ENCODE measurements at places on chromosomes 6 and 20. TPM values are rescaled to one million over a fixed set of nuclear protein-coding genes. Genes with fewer than 3 reads are reported as not detected.

DNA sequence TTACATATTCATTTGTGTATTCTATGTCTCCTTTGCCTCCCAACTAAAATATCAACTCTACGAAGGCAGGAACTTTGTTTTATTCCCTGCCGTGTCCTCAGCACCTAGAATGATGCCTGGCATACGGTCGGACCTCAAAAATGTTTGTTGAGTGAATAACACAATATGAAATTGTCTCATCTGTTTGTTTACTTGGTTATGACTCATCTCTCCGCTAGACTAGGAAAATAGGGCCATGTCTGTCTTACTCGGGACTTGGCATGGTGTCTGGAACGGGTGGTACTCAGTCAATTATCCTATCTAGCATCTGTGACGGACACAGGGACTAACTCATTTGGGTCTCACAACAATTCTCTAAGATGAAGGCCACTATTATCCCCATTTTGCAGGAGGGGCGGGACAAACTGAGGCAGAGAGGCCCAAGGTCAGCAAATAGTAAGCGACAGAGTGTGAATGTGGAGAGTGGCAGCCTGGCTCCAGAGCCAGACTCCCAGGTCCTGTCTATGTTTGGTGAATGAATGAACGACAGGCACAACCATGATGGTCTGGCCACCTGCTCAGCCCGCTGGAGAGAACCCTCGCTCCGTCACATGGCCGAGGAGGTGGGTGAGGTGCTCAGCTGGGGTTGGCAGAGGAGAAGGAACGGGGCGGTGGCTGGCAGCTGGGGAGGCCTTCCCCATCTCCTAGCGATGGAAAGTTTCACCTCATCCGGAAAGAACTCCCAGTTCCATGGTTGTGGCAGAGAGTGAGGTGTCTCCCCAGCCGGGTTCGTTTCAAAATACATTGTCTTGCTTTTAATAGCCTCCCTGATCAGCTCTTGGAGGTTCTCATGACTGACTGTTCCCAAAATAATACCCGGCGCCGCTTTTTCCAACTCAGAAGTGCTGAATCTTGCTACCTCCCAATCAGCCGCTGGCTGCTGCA lies 27.6 kb upstream of the NFATC2 start:
- H3K36me3 ChIP-seq, result no peaks in the 10 kb centered on the region
- no peak overlapping the region for H3K27ac ChIP-seq
- DNase-seq, result no peak
- H3K27me3 ChIP-seq, result peaks cover 2% of the 10 kb centered on the region
- H3K4me1 ChIP-seq, result no peaks in the 10 kb centered on the region

The FIG4 gene
- total RNA-seq, result 9.2 TPM

The EPHA7 gene
- 12.1 TPM for total RNA-seq

DNA sequence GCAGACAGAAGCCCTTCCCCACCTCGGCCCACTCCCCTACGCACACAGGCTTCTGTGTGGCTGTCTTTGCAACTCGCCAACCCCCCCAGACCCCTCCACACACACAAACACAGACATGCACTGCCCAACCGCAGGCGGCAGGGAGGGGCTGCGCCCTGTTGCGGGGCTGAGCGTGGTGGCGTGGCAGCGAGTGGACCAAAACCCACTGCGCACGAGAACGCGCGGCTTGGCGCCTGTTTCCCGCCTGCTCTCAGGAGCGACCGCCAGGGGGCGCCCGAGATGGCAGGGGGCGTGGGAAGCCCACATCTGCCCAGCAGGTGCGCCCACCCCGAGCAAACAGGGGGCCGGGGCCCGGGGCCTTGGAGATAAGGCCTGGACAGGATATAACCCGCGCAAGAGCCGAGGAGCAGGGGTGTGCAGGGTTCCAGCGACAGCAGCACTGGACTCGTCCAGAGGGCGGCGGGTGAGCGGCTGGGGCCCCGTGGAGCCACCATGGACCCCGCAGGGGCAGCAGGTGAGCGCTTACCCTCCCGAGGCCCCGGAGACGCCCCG lies at the start of gene RBPJL:
TSS of gene RBPJL (plus strand) at position 410 of the 552 bp plus-strand sequence. CDS start at position 493, 83 bp downstream.
- H3K4me3 ChIP-seq, result no peak within 1 kb of the TSS
- peaks cover 3% of the 10 kb centered on the region for H3K36me3 ChIP-seq
- peak; percentile 67 for DNase-seq
- H3K4me1 ChIP-seq, result peaks cover 4% of the 10 kb centered on the region
- peaks cover 10% of the 10 kb centered on the region for H3K27me3 ChIP-seq

DNA sequence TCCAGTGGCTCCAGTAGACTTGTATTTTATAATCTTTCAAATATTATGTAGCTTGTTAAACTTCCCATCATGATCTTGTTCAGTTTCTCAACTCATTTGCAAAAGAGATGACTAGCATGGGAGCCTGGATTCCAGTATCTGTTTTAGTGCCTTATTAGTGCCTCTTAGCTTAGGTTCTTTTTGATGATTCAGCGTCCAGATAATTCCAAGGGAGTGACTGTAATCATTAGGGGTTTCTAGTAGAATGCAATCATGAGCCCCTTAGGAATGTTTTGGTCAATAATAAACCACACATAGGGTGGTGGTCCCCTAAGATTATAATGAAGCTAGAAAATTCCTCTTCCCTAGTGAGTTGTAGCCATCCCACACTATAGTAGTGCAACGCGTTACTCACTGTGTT lies 7.0 kb downstream of the CD2AP start:
- H3K4me3 ChIP-seq, result no peak overlapping the region
- peak overlapping the region; percentile 68 for H3K27ac ChIP-seq
- peaks cover 35% of the 10 kb centered on the region for H3K4me1 ChIP-seq

The FAM229B gene
- total RNA-seq, result 20.9 TPM

- peak; percentile 11 for DNase-seq
- no peak overlapping the region for H3K4me3 ChIP-seq
- no peak overlapping the region for H3K27ac ChIP-seq
- H3K27me3 ChIP-seq, result peaks cover 2% of the 10 kb centered on the region
- no peaks in the 10 kb centered on the region for H3K36me3 ChIP-seq
These were observed 662.8 kb downstream of the TBC1D32 start for GRCh38 chr6:120671519-120671918.

- no peak overlapping the region for H3K4me3 ChIP-seq
- peaks cover 3% of the 10 kb centered on the region for H3K27me3 ChIP-seq
- DNase-seq, result no peak
- peaks cover 17% of the 10 kb centered on the region for H3K36me3 ChIP-seq
These were observed 49.1 kb downstream of the IRAK1BP1 start for GRCh38 chr6:78916411-78916810.

- no peak for DNase-seq
- H3K27me3 ChIP-seq, result no peaks in the 10 kb centered on the region
- H3K36me3 ChIP-seq, result peaks cover 4% of the 10 kb centered on the region
- no peaks in the 10 kb centered on the region for H3K4me1 ChIP-seq
- no peak overlapping the region for H3K27ac ChIP-seq
- no peak overlapping the region for H3K4me3 ChIP-seq
These were observed 25.6 kb upstream of the MBOAT1 start for GRCh38 chr6:20237677-20238460.

DNA sequence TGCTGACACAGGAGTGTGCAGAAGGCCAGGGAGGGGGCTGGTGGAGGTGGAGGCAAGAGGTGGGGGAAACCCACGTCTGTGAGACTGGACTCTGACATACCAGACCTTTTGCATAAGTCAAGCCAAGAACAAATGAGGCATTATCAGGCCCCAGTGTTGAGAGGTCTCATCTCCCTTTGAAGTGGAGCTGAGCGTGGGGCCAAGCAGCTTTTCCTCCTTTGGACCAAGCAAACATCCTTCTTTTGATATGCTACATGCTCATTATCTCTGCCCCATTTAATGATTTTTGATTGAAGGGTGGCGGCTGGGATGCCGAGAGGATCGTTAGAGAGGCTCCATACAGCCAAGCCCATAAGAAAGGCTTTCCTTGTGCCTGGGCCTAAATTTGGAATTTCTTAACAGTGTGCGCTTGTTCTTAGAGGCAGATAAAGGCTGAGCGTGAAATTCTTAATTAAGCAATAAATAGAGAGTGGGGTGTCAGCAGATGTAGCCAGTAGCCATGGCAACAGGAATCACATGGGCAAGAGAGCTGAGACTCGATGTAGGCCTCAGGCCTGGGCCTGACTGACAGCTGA lies 244.5 kb downstream of the PKHD1 start:
- DNase-seq, result no peak
- H3K27me3 ChIP-seq, result peaks cover 3% of the 10 kb centered on the region
- H3K4me1 ChIP-seq, result peaks cover 44% of the 10 kb centered on the region
- H3K27ac ChIP-seq, result no peak overlapping the region
- no peak overlapping the region for H3K4me3 ChIP-seq

The EYS gene
- total RNA-seq, result not detected

The MTFR2 gene
- 1.4 TPM for total RNA-seq

The RIPPLY2 gene
- not detected for total RNA-seq

DNA sequence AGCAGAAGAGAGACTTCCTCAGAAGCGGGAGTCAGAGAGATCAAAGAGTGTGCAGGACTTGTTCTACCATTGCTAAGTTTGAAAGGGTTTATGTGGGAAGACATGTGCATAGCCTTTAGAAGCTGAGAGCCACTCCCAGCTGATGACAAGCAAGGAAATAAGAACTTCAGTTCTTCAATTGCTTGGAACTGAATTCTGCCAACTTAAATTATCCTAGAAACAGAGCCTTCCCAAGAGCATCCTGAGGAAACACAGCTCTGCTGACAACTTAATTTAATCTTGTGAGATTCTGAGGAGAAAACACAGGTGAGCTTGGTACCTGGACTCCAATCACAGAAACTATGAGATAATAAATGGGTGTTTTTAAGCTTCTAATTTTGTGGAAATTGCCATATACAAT lies 150.6 kb upstream of the OGFRL1 start:
- H3K36me3 ChIP-seq, result no peaks in the 10 kb centered on the region
- H3K27ac ChIP-seq, result no peak overlapping the region
- H3K4me3 ChIP-seq, result no peak overlapping the region
- no peaks in the 10 kb centered on the region for H3K4me1 ChIP-seq

DNA sequence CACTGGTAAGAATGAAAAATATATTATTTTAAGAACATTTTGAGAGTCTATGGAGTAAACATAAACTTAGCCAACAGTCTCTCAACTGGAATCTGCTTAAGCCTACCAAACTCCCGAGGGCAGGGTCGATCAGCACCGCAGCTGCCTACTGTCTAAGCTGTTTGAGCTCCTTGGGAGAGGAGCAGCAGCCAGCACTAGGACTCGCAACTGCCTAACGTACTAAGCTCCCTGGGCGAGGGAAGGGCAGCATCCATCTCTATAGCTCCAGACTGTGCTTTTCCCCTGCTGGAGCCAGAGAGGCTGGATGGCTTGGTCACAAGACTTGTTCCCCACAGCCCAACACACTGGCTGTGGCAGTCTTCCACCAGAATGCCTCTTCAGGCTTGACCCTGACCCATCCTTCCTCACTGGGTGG lies 96.4 kb downstream of the MOXD1 start:
- DNase-seq, result no peak
- no peaks in the 10 kb centered on the region for H3K36me3 ChIP-seq
- H3K27ac ChIP-seq, result no peak overlapping the region

GRCh38 chr6:3451498-3451897 lies 5.4 kb downstream of the SLC22A23 start:
- no peak for DNase-seq
- H3K27ac ChIP-seq, result no peak overlapping the region
- peaks cover 12% of the 10 kb centered on the region for H3K36me3 ChIP-seq
- H3K4me1 ChIP-seq, result peaks cover 32% of the 10 kb centered on the region

The NINL gene
- 95.5 TPM for total RNA-seq

The ESR1 gene
- total RNA-seq, result 0.05 TPM

The SEMG1 gene
- not detected for total RNA-seq

DNA sequence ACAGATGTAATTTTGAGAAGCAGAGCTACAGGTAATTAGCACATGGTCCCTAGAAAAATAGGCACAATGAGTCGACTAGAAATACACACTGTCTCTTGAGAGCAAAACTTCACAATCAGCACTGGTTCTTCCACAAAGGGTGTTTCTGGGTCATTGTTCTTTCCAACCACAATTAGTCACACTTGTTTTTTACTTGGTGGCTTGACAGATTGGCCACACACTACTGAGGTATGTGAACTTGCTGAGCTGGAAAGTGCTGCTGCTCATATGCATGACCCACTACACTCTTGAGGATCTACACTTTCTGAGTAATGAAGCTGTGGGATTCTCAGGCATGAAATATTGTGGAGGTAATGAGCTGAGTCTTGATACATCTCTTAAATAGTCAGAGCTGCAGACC lies 347.7 kb downstream of the BCKDHB start:
- peaks cover 3% of the 10 kb centered on the region for H3K4me1 ChIP-seq
- no peaks in the 10 kb centered on the region for H3K27me3 ChIP-seq
- no peak overlapping the region for H3K4me3 ChIP-seq
- no peaks in the 10 kb centered on the region for H3K36me3 ChIP-seq
- no peak for DNase-seq
- no peak overlapping the region for H3K27ac ChIP-seq

The CRISP2 gene
- total RNA-seq, result not detected

The SLC9A8 gene
- 10.5 TPM for total RNA-seq

The SLC29A1 gene
- 142 TPM for total RNA-seq

GRCh38 chr6:31042806-31043205 lies 32.5 kb downstream of the MUC22 start:
- H3K27ac ChIP-seq, result no peak overlapping the region
- no peaks in the 10 kb centered on the region for H3K36me3 ChIP-seq
- H3K4me1 ChIP-seq, result no peaks in the 10 kb centered on the region
- H3K4me3 ChIP-seq, result no peak overlapping the region
- DNase-seq, result peak; percentile 52
- peaks cover 5% of the 10 kb centered on the region for H3K27me3 ChIP-seq

- H3K27me3 ChIP-seq, result peaks cover 2% of the 10 kb centered on the region
- H3K27ac ChIP-seq, result no peak overlapping the region
- no peak for DNase-seq
- no peak overlapping the region for H3K4me3 ChIP-seq
- H3K36me3 ChIP-seq, result no peaks in the 10 kb centered on the region
These were observed 80.0 kb upstream of the FRMD1 start for GRCh38 chr6:168158980-168159349.

The HLA-DRB5 gene
- total RNA-seq, result 0.82 TPM

GRCh38 chr6:157587127-157587926 lies 206.3 kb downstream of the ZDHHC14 start:
- DNase-seq, result no peak
- no peak overlapping the region for H3K4me3 ChIP-seq
- no peaks in the 10 kb centered on the region for H3K27me3 ChIP-seq
- H3K4me1 ChIP-seq, result peaks cover 20% of the 10 kb centered on the region

The MEP1A gene
- total RNA-seq, result not detected

The GPR63 gene
- total RNA-seq, result 1.5 TPM

DNA sequence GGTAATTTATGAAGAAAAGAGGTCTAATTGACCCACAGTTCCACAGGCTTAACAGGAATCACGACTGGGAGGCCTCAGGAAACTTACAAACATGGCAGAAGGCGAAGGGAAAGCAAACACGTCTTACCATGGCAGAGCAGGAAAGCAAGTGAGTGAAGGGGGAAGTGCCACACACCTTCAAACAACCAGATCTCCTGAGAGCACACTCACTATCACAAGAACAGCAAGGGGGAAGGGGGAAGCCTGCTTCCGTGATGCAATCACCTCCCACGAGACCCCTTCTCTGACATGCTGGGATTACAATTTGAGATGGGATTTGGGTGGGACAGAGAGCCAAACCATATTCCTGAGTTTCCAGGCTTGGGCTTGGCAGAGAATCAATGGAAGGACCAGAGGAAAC lies 124.1 kb upstream of the RAB32 start:
- no peaks in the 10 kb centered on the region for H3K27me3 ChIP-seq
- no peak for DNase-seq
- peaks cover 5% of the 10 kb centered on the region for H3K4me1 ChIP-seq
- no peak overlapping the region for H3K4me3 ChIP-seq
- no peaks in the 10 kb centered on the region for H3K36me3 ChIP-seq

The ADGRG6 gene
- 8.8 TPM for total RNA-seq

GRCh38 chr6:143323729-143324470 lies 126.6 kb downstream of the ADAT2 start:
- no peak for DNase-seq
- peaks cover 2% of the 10 kb centered on the region for H3K27me3 ChIP-seq
- no peak overlapping the region for H3K27ac ChIP-seq
- H3K4me1 ChIP-seq, result no peaks in the 10 kb centered on the region
- H3K36me3 ChIP-seq, result no peaks in the 10 kb centered on the region

Data from endothelial cell (in vitro differentiated cells).